ENCODE measurements at places on chromosomes 4 and X. TPM values are rescaled to one million over a fixed set of nuclear protein-coding genes. Genes with fewer than 3 reads are reported as not detected.

CXCL5 gene
- 3.4 TPM for total RNA-seq

ZNF157 gene
- total RNA-seq = 0.67 TPM

PRRG1 gene
- total RNA-seq = 16.5 TPM

- peaks cover 3% of the 10 kb centered on the region for H3K4me1 ChIP-seq
- DNase-seq = no peak
- peaks cover 13% of the 10 kb centered on the region for H3K36me3 ChIP-seq
- H3K27ac ChIP-seq = no peak overlapping the region
- no peaks in the 10 kb centered on the region for H3K27me3 ChIP-seq
Observed at GRCh38 chr4:185167234-185167633, 24.2 kb downstream of the SLC25A4 start.

GRCh38 chrX:124289443-124289842, 43.0 kb upstream of the TEX13D start:
- H3K36me3 ChIP-seq = no peaks in the 10 kb centered on the region
- H3K4me1 ChIP-seq = no peaks in the 10 kb centered on the region
- H3K4me3 ChIP-seq = no peak overlapping the region
- DNase-seq = no peak
- no peaks in the 10 kb centered on the region for H3K27me3 ChIP-seq
- no peak overlapping the region for H3K27ac ChIP-seq

DNA sequence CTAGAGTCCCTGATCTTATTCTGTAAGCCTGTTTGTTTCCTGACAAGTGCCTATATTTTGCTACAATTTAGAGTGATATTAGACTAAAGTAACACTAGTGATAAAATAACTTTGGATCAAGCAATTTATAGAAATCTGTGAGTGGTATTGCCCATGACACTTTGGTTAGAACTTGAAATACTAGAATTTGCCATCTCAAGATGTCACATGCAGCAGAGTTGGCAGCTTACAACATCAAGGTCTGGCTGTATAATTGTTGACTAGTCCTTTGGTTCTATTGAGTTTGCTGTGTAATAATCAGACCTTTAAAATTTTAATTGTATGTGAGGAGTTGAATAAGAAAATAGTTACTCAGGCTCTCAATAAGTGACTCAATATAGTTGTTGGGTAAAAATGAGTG, 167.1 kb downstream of the RAPGEF2 start:
- no peak overlapping the region for H3K4me3 ChIP-seq
- H3K27ac ChIP-seq = no peak overlapping the region
- H3K27me3 ChIP-seq = no peaks in the 10 kb centered on the region
- peaks cover 5% of the 10 kb centered on the region for H3K36me3 ChIP-seq
- peaks cover 33% of the 10 kb centered on the region for H3K4me1 ChIP-seq

DNA sequence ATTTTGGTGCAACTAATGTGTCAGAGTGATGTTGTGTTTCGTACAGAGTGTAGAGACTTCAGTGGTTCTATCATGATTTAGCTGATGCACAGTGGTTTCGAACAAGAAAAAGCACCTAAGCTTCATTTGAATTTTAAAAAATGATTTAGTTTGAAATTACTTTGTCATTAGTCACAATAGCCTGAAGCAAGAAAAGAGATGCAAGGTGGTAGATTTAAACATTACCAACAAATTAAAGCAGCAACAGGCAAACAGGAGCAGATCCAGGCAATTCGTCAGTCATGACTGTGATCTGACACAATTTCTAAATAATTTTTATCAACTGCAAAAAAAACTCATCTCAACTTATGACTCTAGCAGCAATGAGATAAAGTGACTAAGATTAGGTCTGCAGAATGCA, 24.6 kb upstream of the COX7B2 start:
- no peak overlapping the region for H3K4me3 ChIP-seq
- H3K4me1 ChIP-seq = no peaks in the 10 kb centered on the region
- no peaks in the 10 kb centered on the region for H3K36me3 ChIP-seq
- H3K27ac ChIP-seq = no peak overlapping the region
- no peaks in the 10 kb centered on the region for H3K27me3 ChIP-seq
- DNase-seq = no peak

DNA sequence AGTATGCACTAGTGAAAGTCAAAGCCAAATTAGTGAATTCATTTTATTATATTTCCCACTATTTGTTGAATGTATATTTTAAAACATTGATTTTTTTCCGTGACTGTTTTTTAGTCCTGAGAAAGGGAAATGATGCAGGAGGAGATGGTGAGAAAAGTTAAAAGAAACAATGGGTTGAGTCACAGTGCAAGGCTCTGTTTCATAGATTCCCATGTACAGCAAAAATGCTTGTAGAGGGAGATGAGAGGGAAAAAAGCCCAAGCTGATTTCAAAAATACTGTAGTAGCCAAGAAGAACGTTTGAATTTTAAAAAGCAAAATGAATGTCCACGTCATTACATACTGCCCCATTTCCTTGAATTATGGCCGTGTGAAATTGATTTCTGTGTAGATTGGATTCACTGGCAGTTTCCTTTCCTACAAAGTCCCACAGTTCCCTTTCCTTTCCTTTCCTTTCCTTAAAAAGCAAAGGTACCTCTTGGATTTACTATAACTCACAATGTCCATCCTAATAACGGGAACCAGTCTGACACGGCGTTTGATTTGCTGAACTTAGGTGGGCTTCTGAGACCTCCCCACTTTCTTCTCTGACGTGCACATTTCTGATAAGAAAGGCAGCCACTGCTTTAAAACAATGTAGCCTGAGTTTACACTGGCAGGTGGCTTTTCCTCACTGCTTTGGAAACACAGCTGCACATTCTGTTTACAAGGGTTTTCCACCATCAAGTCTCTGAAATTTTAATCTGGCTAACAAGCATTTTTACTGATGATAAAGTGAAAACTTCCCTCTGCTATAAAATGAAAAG, 63.7 kb downstream of the SPCS3 start:
- H3K27me3 ChIP-seq = no peaks in the 10 kb centered on the region
- no peak for DNase-seq

- H3K27ac ChIP-seq = no peak overlapping the region
- peaks cover 9% of the 10 kb centered on the region for H3K4me1 ChIP-seq
- H3K36me3 ChIP-seq = peaks cover 3% of the 10 kb centered on the region
- no peak overlapping the region for H3K4me3 ChIP-seq
Observed at GRCh38 chr4:57369446-57369845, 259.3 kb upstream of the IGFBP7 start.

DNA sequence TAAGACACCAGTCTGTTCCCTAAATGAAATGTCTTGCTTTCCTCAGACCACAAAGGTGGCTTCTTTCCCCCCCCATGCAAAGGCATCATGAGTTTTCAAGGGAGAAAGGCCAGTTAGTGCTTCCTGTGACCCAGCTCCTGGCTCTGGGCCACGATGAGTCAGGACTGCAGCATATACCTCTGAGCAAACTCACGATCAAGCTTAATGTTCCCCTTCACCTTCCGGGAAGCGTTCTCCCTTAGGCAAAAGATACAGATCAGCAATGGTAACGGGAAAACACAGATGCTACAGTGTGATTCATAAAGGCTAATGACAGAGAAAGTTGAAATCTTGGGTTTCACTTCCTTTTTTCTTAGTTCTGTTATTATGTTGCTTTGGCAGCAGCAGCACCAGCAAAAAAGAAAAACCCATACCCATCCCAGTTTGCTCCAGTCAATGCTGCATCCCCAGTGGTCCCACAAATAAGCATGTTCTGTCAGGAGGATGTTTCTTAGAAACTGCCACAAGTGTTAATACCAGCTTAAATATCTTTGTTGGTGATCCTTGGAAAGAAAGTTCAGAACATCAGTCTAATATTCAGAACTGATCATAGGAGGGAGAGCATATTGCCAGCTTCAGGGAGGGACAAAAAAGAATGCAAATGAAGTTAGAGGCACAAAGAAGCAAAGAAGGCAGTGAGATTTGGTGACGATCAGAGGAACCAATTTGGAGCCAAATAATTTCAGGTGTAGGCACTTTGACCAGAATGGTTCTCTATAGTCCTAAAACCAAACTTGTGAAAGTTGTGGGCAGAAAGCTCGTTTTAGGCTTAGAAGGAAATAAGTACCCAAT, 41.2 kb downstream of the LONRF3 start:
- no peaks in the 10 kb centered on the region for H3K4me1 ChIP-seq
- no peak for DNase-seq
- no peak overlapping the region for H3K27ac ChIP-seq
- no peaks in the 10 kb centered on the region for H3K27me3 ChIP-seq

Measured in endothelial cell (in vitro differentiated cells).